ENCODE measurements at places on chromosomes 5 and 9.

DNA sequence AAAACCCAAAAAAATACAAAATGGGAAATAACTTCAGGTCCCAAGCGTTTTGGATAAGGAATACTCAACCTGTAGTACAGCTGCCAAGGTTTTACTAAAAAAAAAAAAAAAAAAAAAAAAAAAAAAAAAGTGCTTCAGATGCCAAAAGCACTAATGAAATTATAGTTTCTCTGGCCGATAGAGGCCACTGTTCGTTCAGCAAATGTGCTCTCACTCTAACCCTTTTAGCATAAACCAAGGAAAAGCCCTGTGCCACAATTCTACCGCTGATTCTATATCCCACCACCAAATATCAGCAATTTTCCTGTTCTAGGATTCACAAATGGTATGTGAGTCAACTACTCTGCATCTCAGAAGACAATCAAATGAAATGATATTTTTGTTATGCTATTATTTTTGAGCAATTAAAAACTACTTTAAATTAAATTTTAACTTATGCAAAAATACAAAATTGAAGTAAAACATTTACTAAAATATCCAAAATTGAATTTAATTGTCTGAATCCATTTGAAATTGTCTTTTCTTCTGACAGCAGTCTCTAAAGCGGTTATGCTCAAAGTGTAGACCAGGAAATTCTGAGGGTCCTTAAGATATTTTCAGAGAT lies 79.8 kb downstream of the RICTOR start:
- DNase-seq, result no peak

DNA sequence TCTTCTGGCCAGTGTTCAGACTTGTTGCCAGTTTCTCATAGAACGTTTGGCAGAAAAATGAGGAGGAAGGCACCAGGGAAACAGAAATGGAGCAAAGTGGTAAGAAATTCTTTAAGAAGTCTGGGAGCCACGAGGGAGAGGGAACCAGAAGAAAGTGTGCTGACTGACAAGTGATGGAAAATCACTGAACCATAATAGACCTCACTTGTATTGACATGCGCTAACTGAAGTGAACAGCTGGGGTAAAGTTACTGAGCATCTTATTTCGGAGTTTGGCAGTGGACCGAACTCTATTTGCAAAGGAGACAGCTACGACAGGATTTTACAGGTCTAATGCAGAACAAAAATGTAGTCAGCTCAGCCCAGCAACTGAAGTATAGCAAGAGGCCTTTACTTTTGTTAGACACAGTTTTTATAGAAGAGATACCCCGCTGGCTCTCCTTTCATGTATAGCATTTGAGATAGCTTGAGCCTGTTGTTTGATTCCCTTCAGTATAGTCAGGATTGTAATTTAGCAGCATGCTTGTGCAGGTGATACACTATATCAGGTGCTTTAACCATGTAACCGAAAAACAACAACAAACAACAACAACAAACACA lies 53.6 kb downstream of the HMHB1 start:
- no peak for DNase-seq

DNA sequence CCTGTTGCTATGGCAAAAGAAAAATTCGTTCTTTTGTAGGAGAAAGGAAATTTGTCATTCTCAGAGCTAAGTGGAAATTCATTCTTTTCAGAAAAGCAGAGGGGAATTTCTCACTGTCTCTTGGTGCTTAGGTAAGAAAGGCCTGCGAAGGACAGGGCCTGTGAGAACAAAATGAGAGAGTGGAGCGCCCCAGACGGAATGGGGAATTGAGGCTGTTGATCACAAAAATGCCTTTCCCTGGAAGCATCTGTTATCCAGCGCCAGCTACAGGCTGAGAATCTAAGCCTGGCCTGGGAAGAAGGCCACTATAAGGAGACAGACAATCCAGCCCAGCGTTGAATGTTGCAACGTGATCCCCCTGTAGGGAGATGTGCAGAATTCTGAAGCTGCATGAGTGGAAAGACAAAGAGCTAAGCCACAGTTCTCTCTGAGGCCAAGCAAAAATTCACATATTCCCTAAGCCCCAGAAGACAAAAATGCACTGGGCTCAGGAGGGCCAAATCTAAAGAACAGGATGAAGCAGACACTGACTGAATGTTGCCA lies 44.8 kb upstream of the CLK4 start:
- no peak for DNase-seq

DNA sequence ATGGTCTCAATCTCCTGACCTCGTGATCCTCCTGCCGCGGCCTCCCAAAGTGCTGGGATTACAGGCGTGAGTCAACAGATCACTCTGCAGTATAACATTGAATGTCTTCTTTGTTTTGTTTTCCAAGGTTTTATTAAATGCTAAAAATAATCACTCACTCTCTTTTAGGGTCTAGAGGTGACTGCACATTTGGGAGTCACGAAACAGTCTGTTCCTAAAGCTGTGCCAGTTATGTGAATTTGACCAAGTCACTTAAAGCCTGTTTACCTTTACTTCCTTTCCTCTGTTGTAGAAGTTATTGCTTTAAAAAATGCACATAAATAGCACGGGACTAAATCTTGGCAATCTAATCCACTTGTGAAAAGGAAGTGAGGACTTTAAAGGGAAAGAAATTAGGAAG lies 304.9 kb upstream of the PTGER4 start:
- no peak for DNase-seq

- DNase-seq, result no peak
Measured at GRCh38 chr5:40405230-40405629, 274.5 kb upstream of the PTGER4 start.

DNA sequence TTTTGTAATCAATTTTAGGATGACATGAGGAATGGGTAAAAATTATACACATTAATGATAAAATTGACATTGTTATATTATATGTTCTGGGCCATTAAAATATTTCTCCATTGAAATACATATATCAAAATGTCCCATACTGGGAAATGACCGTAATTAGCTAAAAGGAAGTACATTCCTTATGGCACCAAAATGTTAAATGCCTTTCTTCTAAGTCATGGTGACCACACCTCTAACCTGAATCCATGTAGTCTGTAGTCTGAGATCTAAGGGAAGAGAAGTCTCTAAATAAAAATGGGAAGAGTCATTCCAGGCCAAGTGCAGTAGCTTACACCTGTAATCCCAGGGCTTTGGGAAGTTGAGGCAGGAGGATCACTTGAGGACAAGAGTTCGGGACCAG lies 10.0 kb upstream of the GDA start:
- no peak for DNase-seq

GRCh38 chr9:15404171-15404570 lies 18.5 kb upstream of the SNAPC3 start:
- no peak for DNase-seq

DNA sequence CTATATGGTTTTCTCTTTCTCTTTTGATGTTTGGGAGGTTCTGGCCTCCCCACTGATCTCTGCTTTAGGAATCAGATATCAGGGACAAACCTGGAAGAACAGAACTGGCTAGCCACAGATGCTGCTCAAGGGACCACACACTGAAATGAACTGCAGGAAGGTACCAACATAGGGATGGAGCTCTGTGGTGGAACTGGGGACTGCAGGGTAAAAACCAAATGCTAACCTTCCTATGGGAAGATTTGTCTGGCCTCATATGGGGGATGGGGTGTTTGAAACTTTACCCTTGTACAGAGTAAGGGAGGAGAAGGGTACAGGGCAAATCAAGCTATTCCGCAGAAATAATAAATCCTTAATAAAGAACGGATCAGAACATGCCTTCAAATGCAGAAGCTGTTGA lies 49.4 kb downstream of the ELOVL7 start:
- DNase-seq, result no peak

DNA sequence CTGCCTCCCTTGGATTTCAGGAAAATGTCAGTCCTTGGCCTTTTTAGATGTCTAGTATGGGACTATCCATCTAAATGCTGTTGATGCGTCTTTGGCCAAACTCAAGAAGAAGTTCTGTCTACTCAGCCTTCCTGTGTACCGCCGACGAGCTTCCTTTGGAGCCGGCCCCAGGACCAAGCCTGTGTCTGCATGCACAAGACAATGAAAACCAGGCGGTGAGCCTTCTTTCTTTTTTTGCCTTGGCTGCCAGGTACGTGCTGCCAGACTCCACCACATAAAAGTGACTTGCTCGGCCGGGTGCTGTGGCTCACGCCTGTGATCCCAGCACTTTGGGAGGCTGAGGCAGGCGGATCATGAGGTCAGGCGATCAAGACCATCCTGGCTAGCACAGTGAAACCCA lies 6.0 kb upstream of the NEURL1B start:
- no peak for DNase-seq

GRCh38 chr5:119398727-119399466 lies 43.1 kb downstream of the TNFAIP8 start:
- no peak for DNase-seq

DNA sequence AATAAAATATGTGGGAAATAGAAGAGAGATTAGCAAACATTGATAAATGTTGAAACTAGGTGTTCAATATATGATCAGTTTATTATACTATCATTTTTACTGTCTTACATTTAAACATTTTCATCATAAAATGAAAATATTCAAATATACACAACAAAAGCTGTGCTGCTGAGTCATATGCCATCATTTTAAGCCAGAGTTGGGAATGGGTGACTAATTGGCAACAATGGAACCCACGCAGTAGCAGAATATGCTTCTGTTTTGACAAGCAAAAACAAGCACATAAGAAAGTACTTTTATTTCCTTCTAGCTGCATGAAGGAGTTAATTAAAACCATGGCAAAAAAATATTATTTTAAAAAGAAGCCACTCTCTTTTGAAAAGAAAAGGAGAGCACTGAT lies 340.0 kb upstream of the EDIL3 start:
- no peak for DNase-seq

DNA sequence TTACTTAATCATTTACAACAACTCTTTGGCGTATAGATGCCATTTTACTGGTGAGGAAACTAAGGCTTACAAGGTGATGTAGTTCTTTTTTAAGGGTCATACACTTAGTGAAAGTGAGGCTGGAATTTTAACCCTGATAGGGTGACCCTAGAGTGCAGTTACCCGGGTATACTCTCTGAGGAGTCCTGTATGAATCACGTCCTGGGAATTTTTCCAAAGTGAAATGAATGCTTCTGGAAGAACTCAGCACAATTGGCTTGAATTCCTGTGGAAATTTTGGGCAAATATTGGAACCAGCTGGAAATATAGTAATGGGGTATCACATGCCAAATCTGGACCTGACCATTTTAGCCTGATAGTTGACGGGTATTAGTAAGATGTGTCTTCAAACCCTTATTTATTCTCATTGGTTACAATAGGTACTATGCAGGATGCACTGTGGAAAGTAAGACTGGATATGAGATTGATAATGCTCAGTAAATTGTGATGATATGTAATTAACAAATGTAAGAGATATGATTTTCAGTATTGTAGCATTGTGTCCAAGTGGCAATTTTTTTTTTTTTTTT lies 14.8 kb downstream of the SUB1 start:
- DNase-seq, result no peak

DNA sequence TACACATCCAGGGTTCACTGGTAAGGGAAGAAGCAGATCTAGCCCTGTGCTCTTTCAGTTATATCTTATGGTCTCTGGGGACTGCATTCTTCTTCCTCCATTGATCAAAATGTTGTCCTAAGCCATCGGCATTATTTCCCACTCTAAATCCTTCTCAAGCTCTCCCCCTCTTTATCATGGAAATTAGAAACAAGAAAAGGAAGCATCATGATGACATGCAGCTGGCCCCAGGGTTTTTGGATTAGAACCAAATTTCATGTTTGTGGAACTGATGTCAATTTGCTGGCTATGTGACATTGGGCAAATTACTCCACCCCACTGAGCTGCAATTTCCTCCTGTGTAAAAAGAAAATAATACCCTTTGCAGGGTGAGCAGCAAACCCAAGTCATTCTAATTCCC lies 39.5 kb downstream of the MFAP3 start:
- no peak for DNase-seq

GRCh38 chr5:50647726-50648125 lies 18.7 kb upstream of the PARP8 start:
- DNase-seq, result no peak

DNA sequence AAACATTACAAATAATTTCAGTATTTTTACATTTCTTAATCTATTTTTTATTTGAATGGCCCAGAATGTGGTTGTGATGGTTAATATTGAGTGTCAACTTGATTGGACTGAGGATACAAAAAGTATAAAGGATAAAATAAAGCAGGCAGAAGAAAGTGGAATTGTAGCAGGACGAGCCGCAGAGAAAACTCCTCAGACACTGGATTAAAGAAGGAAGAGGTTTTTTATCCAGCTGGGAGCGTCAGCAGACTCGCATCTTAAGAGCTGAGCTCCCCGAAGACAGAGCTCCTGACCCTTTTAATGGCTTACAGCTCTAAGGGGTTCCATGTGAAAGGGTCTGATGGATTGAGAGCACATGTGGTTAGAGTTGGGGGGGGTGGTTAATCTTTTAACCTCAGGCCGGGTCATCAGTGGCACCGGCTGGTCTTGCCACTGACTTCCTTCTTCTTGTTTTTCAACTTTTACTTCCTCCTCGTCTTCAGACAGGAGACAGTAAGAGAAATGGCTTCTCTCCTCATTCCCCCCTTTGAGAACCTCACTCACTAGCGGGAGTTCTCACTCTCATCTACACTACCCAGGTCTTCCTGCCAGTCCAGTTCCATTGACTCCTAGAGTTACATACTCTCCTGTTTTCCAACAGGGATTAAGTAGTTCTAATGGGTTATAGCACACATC lies 80.0 kb downstream of the TMEM161B start:
- DNase-seq, result no peak

GRCh38 chr9:137300567-137301080 lies 1.4 kb downstream of the NRARP start:
- no peak for DNase-seq

- DNase-seq, result no peak
Measured at GRCh38 chr5:106481374-106481773, 1189.4 kb downstream of the EFNA5 start.

GRCh38 chr9:135960411-135961276 lies 529 bp downstream of the UBAC1 start:
- no peak for DNase-seq

GRCh38 chr9:137167277-137167746 lies 2.5 kb downstream of the LRRC26 start:
- DNase-seq, result no peak

- no peak for DNase-seq
Measured at GRCh38 chr5:75366787-75367186, 29.8 kb downstream of the HMGCR start.

GRCh38 chr5:158591301-158591863 lies 508.3 kb downstream of the EBF1 start:
- DNase-seq, result no peak

- no peak for DNase-seq
Measured at GRCh38 chr9:90188656-90189055, 454.0 kb downstream of the DIRAS2 start.

- DNase-seq, result no peak
Measured at GRCh38 chr9:32839013-32839885, 55.9 kb downstream of the TMEM215 start.

GRCh38 chr9:131500377-131500776 lies 2.3 kb upstream of the POMT1 start:
- DNase-seq, result peak; percentile 66

DNA sequence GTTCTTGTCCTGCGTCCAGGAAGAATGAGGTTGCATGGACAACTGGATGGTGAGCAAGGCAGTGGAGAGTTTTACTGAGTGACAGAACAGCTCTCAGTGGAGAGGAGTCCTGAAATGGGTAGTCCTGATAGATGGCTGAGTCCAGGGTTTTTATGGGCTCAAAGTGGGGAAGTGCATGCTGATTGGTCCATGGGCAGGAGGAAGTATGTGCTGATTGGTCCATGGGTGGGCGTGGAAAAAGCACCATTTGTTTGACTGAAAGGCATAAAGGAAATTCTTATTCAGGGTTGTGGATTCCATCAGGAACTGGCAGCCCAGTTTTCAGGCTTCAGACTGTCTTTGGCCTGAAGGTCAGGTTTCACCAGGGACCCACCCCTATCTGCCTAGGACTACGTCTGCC lies 10.6 kb downstream of the FSD1L start:
- DNase-seq, result no peak

- no peak for DNase-seq
Measured at GRCh38 chr5:126998201-126998631, 32.1 kb downstream of the MARCHF3 start.

Data from activated naive CD4-positive, alpha-beta T cell treated with anti-CD3 and anti-CD28 coated beads, Interleukin-2, amount 50 U/mL, for 16 hours (primary cell).